ENCODE measurements at places on chromosomes 4 and X.

GRCh38 chrX:28582511-28582910 is 4.7 kb upstream of the IL1RAPL1 start:
- no peak for DNase-seq

DNA sequence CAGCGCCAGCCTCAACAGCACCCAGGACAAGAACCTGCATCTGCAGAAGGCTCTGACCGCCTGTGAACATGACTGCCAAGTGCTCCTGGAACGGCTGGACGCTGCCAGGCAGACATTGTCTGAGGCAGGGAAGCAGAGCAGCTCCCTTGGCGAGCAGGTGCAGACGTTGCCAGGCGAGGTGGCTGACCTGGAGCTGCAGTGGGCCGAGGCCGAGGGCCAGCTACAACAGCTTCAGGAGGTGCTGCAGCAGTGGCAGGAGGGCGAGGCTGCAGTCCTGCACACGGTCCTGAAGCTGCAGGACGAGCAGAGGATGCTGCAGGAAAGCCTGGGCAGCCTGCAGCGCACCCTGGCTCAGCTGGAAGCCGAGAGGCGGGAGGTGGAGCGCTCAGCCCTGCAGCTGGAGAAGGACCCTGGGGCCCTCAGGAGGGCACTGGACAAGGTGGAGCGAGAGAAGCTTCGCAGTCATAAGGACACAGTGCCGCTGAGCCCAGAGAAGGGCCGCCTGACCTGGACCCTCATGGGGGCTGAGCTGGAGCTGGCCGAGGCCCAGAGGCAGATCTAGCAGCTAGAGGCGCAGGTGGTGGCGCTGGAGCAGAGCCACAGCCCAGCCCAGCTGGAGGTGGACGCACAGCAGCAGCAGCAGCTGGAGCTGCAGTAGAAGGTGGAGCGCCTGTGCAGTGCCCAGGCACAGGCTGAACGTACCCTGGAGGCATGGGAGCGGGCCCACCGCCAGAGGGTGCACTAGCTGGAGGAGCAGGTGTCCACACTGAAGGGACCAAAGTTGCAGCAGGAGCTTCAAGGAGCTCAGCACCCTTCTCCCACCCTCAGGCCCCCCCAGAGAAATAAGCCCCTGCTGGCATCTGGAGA is 16.4 kb downstream of the SMIM10L2A start:
- no peak for DNase-seq

DNA sequence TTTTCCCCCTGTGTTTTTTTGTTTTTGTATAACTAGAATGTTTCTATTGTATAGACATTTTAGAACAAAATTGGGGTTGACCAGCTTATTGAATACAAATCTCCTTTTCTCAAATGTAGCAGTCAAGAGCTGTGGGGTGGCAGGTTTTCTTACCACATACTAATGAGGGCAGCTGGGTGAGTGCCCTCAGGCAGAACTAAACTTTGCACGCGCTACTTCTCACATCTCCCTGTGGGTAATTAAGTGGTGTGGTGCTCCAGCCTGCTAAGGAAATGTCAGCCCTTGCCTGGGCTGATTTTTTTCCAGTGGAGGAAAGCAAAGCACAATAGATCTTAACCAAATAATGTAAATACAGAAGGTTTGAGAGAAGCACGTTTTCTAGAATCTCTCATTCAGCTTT is 717.6 kb upstream of the TENM3 start:
- DNase-seq, result no peak

- no peak for DNase-seq
Observed at GRCh38 chrX:18149454-18149853, 71.2 kb downstream of the BEND2 start.

DNA sequence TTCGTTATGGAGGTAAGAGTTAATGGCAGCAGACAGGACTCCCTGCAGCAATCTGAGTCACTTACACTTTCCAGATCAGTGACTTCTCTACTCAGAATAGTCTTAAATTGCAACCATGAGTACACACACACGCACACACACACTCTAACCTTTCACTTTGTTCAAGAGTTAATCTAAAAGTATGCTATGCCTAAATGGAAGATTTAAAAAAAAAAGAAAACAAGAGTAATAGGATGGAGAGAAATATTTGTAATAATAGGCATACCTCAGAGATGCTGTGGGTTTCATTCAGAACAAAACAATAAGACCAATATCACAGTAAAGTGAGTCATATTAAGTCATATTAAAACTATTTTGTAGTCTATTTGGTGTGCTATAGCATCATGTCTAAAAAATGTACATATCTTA is 969.1 kb upstream of the PCDH10 start:
- DNase-seq, result no peak

DNA sequence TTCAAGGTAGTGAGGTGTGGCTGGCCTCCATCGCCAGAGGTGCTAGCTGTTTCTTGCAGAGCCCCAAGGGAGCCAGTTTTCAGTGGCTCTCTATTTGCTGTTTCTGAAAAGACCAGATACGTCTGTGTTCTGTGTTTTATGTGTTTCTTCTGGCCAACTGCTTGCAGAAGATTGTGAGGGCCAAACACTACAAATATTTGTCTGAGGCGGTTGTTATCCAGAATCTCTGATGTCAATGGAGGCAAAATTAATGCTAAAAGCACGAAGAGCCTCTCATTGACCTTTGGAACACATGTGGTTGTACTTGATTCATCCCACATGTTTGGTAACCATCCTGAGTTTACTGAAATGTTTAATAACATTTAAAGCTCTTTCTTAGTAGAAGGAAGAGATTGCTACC is 113.9 kb downstream of the CT47B1 start:
- no peak for DNase-seq

DNA sequence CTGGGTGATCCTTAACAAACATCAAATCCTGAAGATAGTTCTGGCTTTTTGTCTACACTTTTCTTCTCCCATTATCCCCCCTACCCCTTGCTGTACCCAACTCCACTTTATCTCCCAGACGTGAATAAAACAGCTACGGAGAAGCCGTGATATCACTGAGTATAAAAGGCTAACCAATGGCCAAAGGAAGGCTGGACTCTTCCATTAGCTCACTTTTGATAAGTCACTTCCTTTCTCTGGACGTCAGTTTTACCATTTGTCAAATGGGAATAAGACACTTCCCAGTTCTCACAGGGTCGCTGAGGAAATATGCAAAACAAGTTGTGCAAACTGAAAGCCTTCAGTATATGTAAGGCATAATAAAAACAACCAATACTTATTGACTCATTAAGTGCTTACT is 38.6 kb upstream of the EDA2R start:
- no peak for DNase-seq

DNA sequence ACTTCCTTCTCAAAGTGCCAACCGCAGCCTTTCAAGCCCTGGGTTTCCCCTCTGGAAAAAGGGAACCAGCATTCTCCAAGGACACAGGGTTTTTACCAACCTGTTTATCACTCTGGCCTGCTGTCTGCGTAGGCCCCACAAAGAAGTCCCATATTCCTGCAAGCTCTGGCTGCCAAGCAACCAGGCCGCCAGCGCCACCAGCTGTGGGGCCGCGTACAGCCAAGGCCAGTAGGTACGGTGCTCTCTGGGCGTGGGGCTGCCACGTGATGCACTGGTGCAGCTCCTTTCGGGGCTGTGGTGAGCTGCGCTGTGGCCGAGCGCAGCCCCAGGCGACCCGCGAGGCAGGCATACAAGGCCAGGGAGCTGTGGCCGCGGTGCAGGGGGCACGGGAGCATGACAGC is 22.1 kb downstream of the LUZP4 start:
- DNase-seq, result no peak

DNA sequence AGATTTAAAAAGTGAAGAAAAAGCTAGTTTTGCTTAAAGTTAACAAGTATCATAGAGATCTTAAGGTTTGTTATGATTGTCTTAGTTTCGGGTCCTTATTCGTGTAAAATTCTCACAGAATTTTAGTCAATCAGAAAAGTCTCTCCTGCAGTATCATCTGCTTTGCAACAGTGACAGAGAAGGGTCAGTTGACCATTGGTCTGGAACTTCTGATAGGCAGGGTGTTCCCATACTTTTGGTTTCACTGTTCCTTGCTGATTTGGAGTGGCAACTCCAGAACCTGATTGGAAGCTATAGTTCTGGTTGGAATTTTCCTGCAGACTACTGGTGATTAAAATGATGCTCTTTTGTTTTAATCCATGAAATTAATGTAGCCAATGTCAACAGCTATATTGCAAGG is 1.8 kb downstream of the IL15 start:
- DNase-seq, result no peak

GRCh38 chr4:28755081-28755480 is 1894.4 kb downstream of the STIM2 start:
- no peak for DNase-seq

- DNase-seq, result no peak
Observed at GRCh38 chr4:145796346-145796745, 116.4 kb downstream of the C4orf51 start.

GRCh38 chrX:70176938-70177533 is at the start of gene DGAT2L6:
Gene DGAT2L6 (plus strand): TSS chrX:70177483. CDS start chrX:70177583, 100 bp downstream.
- peak; percentile 29 for DNase-seq

- DNase-seq, result no peak
Observed at GRCh38 chrX:75596178-75596577, 73.3 kb upstream of the ZDHHC15 start.

DNA sequence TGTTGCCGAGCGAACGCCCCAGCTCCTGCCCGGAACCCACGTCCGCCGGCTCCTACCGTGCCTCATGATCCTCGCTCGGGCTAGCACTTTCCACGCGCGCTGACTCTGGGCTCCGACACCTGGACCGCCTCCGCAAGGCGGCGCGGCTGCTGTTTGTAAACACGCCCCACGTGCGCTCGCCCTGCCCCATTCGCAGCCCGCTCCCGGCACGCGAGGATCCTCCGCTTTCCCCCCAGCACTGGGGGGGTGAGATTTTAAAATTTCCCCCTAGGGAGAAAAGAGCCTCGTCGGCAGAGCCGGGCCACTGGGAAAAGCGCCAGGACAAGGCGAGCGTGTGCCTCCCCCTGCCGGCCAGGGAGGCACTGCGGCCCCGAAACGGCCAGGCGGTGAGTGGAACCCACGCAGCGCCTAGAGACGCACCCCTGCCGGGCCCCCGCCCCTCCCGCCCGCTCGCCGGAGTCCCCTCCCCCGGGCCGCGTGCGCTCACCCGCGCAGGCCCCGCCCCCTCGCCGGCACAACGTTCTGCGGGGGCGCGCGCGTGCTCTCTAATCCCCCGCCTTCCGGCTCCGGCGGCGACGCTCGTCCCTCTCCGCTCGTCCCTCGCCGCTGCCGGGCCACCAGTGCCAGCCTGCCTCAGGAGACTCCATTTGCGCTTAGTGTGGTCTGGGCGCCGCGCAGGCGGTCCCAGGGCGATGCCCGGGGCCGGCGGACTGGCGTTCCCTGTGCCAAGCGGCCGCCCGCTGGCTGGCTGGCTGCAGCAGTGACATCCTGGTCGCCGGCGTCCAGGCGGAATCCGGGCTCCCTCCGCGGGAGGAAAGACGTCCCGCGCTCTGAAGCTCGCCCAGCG is at the start of gene TIGD2:
Gene TIGD2, plus strand, starts transcription at position 548 of the 847 bp plus-strand sequence. CDS start 1,442 bp downstream, outside the sequence.
- DNase-seq, result peak; percentile 86

DNA sequence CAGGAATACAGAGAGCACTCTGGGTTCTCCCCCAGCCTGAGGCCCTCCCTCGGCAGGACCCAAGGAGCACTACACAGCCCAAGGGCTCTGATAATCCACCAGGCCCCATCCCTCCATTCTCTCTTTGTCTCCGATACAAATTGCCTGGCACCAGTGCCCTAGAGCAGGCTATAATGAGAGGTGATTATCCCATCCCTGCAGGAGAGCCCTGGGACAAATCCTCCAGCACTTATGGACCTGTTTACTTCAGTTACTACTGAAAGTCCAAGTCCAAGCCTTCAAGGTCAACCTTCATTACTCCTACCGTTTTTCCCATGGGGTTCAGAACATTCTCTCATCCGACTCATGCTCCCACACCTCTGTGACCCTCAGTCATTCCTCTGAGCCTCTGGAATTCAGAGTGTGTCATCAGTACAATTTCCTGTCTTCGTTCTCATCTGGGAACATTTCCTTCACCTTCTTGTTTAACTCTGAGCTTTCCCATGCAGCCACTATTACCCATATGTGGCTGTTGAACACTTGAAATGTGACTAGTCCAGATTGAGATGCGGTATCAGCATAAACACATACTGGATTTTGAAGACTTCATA is 299.0 kb downstream of the RAPGEF2 start:
- no peak for DNase-seq

DNA sequence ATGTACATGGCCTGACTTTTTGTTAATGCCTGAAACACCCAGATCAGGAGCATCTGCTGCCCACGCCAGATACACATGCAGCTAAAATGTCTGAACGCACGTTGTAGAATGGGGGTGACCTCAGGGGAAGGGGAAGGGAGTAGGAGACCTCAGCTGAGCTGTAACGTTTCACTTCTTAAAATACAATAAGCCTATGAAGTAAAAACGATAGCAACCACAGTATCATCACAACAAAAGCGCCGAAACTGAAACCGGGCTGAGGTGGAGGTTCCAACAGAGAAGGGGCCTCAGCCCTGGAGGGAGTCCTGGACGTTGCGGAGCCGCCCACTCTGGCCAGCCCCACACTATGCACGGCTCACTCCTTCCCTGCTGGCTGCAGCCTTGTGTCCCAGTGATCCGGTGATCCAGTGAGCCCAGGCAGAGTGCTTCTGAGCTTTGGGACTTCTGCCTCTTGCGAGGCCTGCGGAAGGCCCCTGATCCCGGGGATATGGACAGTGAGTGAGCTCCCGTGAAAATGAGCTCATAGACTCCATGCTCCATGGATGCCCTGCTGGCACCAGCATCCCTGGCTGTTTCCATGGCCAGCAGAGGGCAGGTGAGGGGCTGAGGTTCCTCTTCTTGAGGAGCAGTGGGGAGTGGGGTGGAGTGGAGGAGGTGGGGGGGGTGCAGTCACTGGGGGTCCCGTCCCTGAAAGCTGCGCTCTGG is 52.0 kb downstream of the HMX1 start:
- DNase-seq, result no peak

GRCh38 chr4:158016511-158016910 is 156.3 kb downstream of the GASK1B start:
- no peak for DNase-seq

- DNase-seq, result no peak
Observed at GRCh38 chr4:174058846-174059245, 224.6 kb downstream of the FBXO8 start.

GRCh38 chrX:1325515-1326116 is 11.0 kb upstream of the IL3RA start:
- peak; percentile 24 for DNase-seq

GRCh38 chr4:2642968-2643367 is 106.5 kb downstream of the FAM193A start:
- DNase-seq, result no peak

- DNase-seq, result peak; percentile 93
Observed at GRCh38 chrX:47581731-47582647, at the start of gene TIMP1. Gene TIMP1 (plus strand): TSS chrX:47582436. CDS start chrX:47583416, 980 bp downstream.

DNA sequence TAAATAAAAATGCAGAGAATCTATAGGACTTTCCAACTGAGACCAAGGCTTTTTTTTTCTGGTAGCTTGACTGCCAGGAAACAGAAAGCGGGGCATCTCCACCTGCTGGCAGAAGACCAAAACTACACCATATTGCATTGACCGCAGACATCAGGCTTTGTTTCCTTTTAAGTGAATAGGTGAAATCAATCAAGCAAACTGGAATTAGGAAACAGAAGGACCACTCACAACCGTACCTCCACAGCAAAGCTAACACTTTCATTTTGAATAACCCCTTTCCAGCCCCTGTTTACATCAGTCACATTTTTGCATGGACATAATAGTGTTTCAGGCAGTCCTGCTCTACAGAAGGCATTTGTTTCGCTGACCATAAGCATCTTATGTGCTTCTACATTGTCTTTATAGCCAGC is 218.2 kb downstream of the IDS start:
- peak; percentile 60 for DNase-seq

- peak; percentile 96 for DNase-seq
Observed at GRCh38 chr4:72567821-72568675, 973 bp downstream of the ADAMTS3 start.

Data from hematopoietic multipotent progenitor cell treated with erythropoietin and hydrocortisone succinate and interleukin-3 and kit ligand, for 8 days (in vitro differentiated cells).